K562 (cell line): ENCODE measurements at places on chromosomes 13 and 19.

- no peak for DNase-seq
Measured at GRCh38 chr13:73808318-73808717, 325.9 kb downstream of the KLF12 start.

- DNase-seq: no peak
Measured at GRCh38 chr13:48504606-48505005, 28.3 kb downstream of the RCBTB2 start.

- DNase-seq: no peak
Measured at GRCh38 chr13:20964904-20965303, 62.4 kb upstream of the XPO4 start.

DNA sequence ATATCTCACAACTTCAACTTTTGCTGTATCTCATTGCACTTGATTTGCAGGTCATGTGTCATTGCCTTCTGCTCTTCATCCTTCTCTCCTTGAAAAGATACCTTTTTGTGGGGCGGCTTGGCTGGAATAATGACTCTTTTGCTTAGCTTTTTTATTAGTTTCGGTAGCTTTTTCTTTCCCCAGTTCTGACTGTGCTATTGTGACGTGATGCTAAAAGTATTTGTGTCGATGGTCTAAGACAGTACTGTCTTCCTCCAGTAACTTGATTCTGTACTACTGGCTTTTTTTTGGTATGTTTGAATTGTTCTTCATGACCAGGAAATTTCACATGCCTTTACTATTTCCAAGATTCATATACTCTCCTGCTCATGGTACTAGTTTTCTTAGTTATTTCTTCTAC is 63.1 kb downstream of the SLITRK1 start:
- no peak for DNase-seq

- DNase-seq: no peak
Measured at GRCh38 chr19:37738371-37738770, 18.8 kb upstream of the ZNF607 start.

DNA sequence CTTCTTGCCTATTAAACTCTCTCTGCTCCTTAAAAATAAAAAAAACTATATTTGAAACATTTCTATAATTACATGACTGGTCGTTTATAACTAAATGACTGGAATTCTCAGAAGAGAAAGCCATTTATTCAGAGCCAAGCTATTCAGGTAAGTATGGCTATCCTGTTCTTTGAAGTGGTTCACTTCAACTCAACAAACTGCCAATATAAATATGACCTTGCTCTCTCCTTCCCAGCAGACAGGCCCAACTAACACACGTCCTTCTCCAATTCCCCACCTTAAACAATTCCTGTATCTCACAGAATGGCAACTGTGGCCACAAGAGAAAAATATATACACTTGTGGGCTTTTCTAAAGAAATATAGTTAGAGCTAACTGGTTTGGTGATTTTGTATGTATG is 153.9 kb downstream of the MIPEP start:
- no peak for DNase-seq

DNA sequence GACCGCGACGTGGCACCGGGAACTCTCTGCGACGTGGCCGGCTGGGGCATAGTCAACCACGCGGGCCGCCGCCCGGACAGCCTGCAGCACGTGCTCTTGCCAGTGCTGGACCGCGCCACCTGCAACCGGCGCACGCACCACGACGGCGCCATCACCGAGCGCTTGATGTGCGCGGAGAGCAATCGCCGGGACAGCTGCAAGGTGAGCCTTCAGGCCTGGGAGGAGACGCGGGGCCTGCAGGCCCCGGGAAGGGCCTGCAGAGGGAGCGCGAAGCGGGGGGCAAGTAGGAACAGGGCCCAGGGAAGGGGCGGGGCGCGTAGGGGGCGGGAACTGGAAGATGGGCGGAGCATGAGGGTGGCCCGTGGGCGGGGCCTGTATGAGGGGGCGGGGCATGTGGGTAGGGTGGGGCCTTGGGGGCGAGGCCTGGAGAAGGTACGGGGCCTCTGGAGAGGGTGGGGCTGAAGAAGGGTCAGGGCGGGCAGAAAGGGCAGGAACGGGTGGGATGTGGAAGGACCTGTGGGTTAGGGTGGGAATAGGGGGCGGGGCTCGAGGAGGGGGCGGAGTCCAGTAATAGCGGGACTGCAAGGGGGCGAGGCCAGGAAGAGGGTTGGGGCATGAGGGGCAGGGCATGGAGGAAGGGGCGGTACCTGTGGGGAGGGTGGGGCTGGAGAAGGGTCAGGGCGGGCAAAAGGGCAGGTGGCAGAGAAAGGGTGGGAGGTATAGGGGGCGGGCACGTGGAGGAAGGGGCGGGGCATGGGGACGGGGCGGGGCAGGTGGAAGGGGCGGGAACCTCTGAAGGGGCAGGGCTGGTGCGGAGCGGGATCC is 2.5 kb downstream of the CFD start:
- peak; percentile 94 for DNase-seq

- no peak for DNase-seq
Measured at GRCh38 chr13:73844986-73845385, 289.2 kb downstream of the KLF12 start.
